ENCODE measurements at places on chromosomes 1 and 21. TPM values are rescaled to one million over a fixed set of nuclear protein-coding genes. Genes with fewer than 3 reads are reported as not detected.

Gene PTAFR
- polyA plus RNA-seq, result 0.20 TPM

Gene CD1E
- not detected for polyA plus RNA-seq

Gene SDF4
- 188 TPM for polyA plus RNA-seq

DNA sequence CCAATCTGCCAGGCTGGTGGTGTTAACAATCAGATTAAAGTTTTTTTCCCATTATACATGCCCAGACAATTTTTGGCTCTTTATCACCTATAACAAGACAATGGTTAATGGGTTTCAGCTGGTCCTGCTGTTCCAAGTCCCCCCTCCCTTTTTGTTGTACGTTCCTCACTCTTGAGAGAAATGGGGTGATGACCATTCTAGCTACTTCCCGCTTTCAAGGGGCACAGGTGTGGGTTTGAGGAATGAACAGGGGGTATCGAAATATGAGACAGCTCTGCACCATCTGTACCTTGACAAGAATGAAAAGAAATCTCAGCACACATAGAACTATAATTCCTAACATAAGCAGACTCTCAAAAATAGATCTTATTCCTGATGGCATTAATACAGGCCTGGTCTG, 326.8 kb downstream of the PTPRU start:
- DNase-seq, result no peak

All from BJ (cell line).